ENCODE measurements at places on chromosomes 16 and 17.

GRCh38 chr17:63999680-64000531 lies 1.8 kb downstream of the PRR29 start:
- DNase-seq, result no peak

GRCh38 chr16:27195076-27195741 lies 8.1 kb upstream of the KDM8 start:
- DNase-seq, result no peak

DNA sequence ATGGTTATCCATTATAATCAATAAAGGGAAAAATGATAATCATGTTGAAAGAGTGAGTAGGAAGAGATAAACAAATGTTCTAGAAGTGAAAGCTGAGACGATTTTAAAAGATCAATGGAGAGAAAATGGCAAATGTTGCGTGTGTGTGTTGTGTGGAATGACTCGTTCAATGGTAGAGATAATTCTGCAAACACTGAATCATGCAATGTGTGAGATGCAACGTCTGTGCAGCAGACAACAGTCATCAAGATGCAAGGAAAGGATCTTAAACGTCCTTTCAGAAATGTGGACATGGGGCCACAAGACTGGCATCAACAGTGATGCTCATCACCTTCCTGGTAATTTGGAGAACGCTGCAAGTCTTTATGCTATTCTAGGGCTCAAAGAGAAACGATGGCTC lies 124.4 kb downstream of the CDYL2 start:
- DNase-seq, result no peak

- DNase-seq, result no peak
These were observed 24.9 kb upstream of the RHOT1 start for GRCh38 chr17:32117399-32117798.

DNA sequence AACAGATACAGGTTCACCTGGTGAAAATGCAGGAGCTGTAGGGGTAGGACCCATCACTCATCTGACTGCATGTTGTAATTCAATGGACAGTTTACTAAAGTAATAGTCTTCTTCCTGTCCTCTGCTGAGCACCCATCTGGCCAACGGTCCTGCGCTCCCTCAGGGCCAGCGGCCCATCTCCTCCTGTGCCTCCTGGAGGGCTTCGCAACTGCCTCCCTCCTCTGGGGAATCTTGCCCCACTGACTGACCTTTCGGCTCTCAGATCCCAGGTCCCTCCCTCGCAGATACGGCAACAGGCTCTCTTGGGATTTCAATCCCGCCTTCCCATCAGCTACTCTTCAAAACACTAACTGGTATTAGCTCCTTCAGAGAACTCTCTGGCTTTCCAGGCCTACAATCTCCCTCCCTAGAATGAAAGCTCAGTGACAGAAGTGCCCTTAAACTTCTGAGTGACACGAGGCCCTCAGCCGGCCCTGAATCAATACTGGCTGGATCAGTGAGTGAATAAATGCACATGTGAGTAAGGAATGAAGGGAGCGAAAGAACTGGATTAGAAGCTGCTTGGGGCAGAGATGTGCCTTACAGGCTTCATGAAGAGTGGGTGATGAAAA lies 1.3 kb downstream of the PEMT start:
- no peak for DNase-seq

DNA sequence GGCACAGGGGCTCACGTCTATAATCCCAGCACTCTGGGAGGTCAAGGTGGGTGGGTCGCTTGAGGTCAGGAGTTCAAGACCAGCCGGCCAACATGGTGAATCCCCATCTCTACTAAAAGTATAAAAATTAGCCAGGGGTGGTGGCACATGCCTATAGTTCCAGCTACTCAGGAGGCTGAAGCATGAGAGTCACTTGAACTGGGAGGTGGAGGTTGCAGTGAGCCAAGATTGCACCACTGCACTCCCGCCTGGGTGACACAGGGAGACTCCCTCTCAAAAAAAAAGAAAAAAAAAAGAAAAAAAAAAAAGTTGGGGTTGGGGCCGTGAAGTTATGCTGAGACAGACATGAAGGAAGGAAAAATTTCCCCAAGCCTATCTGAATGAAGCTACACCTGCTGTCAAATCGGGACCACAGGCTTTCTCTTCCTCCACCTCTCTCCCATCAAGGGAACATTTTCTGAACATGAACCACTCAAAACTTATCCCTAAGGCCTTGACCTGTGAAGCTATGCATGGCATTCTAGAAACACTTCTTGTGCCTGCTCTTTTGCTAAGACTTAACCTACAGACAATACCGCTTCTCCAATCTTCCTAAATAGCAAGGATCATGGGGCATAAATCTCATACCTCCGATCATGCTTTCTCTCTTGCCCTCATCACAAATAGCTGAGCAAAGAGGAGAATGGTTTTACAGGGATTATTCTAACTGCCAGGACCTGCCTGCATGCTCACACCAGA lies 88.6 kb downstream of the CYTH1 start:
- no peak for DNase-seq

- no peak for DNase-seq
These were observed 362.0 kb downstream of the SEC14L1 start for GRCh38 chr17:77502626-77503292.

- DNase-seq, result no peak
These were observed 171.8 kb downstream of the PRKCA start for GRCh38 chr17:66474258-66474657.

- DNase-seq, result no peak
These were observed 3.3 kb downstream of the GAS2L2 start for GRCh38 chr17:35749560-35750412.

- DNase-seq, result no peak
These were observed 47.6 kb downstream of the MARVELD3 start for GRCh38 chr16:71673582-71673973.

- no peak for DNase-seq
These were observed 188.5 kb downstream of the MAP2K6 start for GRCh38 chr17:69602972-69603371.

GRCh38 chr17:74332763-74333283 lies 6.8 kb downstream of the KIF19 start:
- no peak for DNase-seq

DNA sequence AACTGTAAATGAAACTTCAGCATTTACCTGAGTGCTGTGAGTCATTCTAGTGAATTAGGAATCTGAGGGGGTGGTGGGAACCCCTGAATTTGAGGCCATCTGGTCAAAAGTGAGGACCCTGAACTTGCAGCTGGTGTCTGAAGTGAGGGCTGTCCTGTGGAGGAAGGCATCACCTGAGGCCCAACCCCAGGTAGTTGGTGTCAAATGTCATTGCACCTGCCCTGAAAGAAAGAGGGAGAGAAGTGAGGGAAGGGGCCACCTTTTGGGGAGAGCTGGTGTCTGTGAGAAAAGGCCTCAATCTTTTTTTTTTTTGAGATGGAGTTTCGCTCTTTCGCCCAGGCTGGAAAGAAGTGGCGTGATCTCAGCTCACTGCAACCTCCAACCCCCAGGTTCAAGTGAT lies 12.5 kb upstream of the PRPSAP1 start:
- no peak for DNase-seq

- no peak for DNase-seq
These were observed 179.3 kb downstream of the SEC14L1 start for GRCh38 chr17:77320044-77320440.

DNA sequence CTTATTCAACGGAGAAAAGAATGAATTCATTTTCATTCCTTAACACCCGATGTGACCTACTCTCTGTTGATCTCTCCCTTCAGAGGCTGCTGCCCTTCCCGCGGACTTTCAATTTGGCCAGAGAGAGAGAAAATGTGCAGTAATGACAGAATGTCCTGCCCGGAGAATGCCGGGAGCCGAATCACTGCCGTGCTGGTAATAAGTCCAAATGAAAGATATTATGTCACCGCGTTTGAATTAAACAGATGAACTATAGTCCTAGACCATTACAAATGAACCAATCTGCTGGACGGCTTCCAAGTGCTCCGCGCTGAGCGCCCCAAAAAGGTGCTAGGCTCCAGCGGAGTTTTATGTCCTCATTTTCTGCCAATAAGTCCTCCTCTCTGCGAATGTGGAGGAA lies 14.7 kb upstream of the C16orf82 start:
- DNase-seq, result no peak

GRCh38 chr16:17437981-17438380 lies 32.8 kb downstream of the XYLT1 start:
- DNase-seq, result no peak

DNA sequence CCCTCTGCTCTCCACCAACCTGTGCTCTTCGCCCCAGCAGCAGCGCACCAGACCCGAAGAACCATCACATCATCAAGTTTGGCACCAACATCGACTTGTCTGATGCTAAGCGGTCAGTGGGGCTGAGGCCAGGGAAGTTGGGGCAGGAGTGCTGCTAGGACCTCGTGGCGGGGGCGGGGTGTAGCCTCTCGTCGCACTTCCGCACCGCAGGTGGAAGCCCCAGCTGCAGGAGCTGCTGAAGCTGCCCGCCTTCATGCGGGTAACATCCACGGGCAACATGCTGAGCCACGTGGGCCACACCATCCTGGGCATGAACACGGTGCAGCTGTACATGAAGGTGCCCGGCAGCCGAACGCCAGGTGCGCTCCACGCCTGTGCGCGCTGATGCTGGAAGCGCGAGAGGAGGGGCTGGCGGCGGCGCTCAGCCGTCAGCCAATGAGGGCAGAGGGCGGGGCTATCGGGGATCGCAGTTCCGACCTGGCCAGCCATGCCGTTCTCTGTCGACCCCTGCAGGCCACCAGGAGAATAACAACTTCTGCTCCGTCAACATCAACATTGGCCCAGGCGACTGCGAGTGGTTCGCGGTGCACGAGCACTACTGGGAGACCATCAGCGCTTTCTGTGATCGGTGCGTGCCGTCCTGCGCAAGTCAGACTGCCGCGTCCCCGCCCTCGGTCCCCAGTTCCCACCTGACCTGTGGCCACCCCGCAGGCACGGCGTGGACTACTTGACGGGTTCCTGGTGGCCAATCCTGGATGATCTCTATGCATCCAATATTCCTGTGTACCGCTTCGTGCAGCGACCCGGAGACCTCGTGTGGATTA lies 3.2 kb upstream of the TMEM88 start:
- DNase-seq, result peak; percentile 80

DNA sequence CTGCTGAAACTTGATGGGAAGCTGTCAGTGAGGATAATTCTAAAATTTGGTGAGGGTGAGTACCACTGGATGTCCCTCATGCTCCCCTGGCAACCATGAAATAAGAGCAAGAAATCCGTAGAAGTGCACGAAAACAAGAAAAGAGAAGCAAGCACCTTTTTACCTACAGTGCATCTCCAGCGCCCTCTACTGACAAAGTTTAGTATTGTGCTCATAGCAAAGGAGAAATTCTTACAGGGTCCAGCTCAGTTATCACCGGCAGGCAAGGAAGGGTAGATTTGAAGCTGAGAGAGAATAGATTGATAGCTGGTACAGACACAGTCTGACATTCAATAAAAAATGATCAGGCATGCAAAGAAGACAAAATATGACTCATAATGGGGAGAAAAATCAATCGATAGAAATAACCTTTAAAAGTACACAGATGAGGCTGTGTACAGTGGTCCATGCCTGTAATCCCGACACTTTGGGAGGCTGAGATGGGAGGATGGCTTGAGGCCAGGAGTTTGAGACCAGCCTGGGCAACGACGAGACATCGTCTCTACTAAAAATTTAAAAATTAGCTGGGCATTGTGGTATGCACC lies 28.3 kb upstream of the TEX2 start:
- DNase-seq, result no peak

DNA sequence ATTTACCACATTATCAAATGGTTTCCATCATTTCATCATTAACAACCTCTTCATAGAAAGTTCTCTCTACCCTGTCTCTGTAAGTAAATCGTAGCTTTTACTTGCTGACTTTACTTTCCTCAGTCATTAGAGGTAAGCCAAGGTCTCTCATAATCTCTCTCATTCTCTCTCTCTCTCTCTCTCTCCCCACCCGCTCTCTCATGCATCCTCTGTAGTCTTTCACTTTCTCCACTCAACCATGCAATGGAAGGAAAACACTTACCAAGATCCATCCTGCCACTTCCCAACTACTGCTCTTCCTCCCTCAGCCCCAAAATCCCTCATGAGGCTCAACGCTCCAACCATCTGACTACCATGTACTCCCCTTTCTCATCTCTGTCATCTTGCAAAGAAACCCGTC lies 6.1 kb downstream of the CEP112 start:
- no peak for DNase-seq

- DNase-seq, result no peak
These were observed 11.8 kb upstream of the PEMT start for GRCh38 chr17:17603178-17603894.

DNA sequence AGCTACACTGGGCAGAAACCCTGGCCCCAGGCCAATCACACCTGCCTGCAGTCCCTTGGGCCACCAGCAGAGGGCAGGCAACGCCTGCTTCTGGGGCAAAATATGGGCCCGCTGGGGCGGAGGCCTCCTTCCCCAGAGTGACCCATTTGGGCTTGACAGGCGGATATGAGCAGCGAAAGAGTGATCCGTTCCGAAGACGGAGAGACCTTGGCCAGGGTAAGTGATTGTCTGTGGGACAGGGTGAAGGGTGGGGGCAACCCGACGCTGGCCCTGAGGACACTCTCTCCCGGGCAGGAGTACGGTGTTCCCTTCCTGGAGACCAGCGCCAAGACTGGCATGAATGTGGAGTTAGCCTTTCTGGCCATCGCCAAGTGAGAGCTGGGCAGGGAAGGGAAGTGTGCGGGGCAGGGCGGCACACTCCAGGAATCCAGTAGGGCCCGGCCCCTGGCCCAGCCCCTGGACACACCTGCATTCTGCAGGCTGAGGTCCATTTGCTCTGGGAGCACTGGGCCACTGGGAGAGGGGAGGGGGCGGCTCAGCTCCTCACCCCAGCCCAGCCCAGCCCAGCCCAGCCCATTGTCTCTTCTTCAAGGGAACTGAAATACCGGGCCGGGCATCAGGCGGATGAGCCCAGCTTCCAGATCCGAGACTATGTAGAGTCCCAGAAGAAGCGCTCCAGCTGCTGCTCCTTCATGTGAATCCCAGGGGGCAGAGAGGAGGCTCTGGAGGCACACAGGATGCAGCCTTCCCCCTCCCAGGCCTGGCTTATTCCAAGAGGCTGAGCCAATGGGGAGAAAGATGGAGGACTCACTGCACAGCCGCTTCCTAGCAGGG lies 3.5 kb upstream of the NHERF1 start:
- DNase-seq, result peak; percentile 78

GRCh38 chr16:65658349-65658748 lies 536.5 kb upstream of the CDH11 start:
- DNase-seq, result no peak

- DNase-seq, result no peak
These were observed 111.5 kb downstream of the RMI2 start for GRCh38 chr16:11456741-11457140.

DNA sequence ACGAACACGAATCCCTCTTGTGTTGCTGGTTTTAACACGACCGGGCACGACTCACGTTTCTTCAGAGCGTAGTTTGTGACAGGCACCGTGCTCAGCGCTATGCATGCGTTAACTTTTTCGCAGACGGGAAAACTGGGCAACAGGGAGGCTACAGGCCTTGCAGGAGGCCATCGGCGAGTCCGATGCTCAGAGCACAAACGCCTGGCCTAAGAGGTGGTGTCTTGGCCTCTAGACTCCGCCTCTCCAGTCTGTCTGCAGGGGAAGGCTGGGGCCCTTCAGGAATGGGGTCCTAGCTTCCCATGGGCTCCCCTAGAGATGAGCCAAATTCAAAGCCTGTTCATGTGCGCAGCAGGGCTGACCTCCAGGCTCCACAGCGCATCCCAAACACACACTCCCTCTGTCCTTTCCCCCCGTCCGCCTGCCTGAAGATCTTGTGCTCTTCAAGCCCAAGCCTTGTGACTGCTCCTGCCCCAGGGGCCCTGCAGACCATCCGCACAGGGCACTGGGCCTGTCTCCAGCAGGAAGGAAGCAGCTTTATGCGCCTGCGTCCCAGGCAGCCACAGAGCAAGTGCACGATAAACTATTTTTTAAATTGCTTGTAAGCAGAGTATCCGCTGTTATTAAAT lies 3.1 kb downstream of the CLCN7 start:
- DNase-seq, result no peak

Measured in activated T-cell treated with anti-CD3 and anti-CD28 coated beads for 4 hours (primary cell).